ENCODE measurements at places on chromosomes 6 and 20.

- no peak overlapping the region for H3K27ac ChIP-seq
- no peaks in the 10 kb centered on the region for H3K27me3 ChIP-seq
- no peak for DNase-seq
- no peaks in the 10 kb centered on the region for H3K4me1 ChIP-seq
- no peaks in the 10 kb centered on the region for H3K36me3 ChIP-seq
- no peak overlapping the region for H3K4me3 ChIP-seq
These were observed 493.9 kb upstream of the MARCKS start for GRCh38 chr6:113363048-113363798.

DNA sequence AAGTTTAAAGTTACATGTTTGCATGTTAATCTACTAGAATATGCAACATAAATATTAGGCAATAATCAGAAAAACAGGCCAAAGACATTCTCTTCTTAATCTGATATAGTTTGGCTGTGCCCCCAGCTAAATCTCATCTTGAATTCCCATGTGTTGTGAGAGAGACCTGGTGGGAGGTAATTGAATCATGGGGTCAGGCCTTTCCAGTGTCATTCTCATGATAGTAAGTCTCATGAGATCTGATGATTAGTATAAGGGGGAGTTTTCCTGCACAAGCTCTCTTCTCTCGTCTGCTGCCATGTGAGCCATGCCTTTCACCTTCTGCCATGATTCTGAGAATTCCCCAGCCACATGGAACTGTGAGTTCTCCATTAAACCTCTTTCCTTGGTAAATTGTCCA is 1241.7 kb upstream of the ADGRB3 start:
- H3K27ac ChIP-seq: no peak overlapping the region
- H3K4me3 ChIP-seq: no peak overlapping the region
- H3K27me3 ChIP-seq: no peaks in the 10 kb centered on the region
- no peak for DNase-seq
- H3K4me1 ChIP-seq: no peaks in the 10 kb centered on the region
- H3K36me3 ChIP-seq: no peaks in the 10 kb centered on the region

DNA sequence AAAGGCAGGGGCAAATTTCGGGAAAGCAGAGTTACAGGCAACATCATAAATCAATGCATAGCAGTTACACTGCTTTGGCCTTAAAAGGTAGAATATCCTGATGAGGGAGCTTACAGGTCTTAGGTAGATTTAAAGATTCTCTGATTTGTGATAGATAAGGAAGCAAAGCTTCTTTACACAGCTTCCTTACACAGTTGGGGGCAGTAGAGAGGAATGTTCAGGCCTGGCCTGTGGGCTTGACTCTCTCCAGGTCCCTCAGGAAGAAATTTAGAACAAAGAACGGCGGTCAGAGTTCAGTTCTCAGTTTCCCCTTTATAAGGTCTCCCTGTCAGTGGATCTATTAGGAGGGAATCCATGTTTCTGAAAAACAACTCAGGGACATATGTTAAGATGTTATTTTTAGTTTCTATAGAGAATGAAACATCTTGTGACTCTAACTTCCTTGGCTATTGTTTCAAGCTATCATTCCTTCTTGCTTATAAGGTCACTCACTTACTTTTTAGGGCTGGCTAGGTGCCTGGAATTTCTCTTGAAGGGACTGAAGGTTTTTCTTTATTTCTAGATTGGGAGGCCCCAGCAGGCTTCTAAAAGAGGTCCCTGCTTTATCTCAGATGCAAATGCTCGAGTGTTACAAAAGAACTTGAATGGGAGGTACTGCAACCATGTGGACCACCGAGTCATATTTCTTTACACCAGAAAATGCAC is 11.8 kb downstream of the HLA-B start:
- no peaks in the 10 kb centered on the region for H3K36me3 ChIP-seq
- no peak for DNase-seq
- no peaks in the 10 kb centered on the region for H3K27me3 ChIP-seq
- no peak overlapping the region for H3K27ac ChIP-seq
- H3K4me1 ChIP-seq: no peaks in the 10 kb centered on the region

DNA sequence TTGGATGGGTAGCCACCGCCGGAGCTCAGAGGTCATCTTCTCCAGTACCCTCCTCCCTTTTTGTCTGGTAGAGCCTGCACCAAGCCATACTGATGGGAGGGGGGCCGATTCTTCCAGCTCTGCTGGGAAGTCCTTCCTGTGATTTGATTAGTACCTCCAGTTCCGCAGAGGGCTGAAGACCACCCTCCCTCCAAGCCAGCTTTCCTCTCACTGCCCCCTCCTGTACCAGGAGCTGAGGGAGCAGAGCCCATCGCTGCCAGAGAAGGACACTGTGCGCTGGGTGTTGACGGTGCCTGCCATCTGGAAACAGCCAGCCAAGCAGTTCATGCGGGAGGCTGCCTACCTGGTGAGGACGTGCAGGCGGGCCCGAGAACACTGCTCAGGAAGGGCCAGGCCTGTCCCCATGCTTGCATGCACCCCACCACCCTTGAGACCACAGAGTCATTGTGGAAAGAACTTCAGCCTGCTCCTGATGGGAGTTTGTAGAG is 13.2 kb downstream of the HSPA12B start:
- no peak for DNase-seq
- no peak overlapping the region for H3K4me3 ChIP-seq
- no peak overlapping the region for H3K27ac ChIP-seq
- H3K36me3 ChIP-seq: peaks cover 8% of the 10 kb centered on the region
- H3K4me1 ChIP-seq: no peaks in the 10 kb centered on the region

Measured in lung (tissue), 17 donors.